Prostate gland (tissue), 2 donors: ENCODE measurements at places on chromosomes 2 and 18.

DNA sequence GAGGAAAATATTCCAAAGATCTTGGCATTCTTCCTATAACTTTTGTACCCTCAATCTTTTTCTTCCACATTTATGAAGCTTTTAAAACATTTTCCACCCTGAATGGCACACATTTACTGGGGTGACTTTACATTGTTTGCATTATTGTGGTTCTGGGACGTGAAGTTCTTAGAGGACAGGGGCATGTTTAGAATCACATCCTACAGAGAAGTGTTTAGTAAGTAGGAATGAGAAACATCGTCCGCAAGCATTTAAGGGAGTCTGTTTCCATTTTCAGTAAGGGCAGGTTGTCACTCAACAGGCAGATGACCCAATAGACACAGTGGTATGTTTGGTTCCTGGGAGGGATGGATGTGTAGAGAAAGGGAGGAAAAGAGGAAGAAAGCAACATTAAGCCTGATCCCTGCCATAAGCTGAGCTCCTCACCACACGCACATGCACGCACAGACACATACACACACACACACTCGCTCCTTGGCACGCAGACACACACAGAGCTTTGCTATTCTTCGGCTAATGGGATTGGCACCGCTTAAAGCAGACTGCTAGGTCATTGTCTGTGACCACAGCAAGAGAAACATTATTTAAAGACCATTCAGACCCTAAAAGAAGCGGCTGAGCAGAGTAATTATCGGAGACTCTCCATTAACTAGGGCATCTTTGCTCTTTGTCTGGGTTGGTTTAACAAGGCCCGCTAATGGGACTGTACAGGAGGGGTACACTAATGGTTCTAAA lies 14.2 kb upstream of the PLEKHM3 start:
- no peak for DNase-seq

GRCh38 chr2:72000110-72000509 lies 147.6 kb downstream of the CYP26B1 start:
- no peak for DNase-seq

GRCh38 chr18:55908901-55909366 lies 320.9 kb upstream of the TCF4 start:
- DNase-seq = no peak

DNA sequence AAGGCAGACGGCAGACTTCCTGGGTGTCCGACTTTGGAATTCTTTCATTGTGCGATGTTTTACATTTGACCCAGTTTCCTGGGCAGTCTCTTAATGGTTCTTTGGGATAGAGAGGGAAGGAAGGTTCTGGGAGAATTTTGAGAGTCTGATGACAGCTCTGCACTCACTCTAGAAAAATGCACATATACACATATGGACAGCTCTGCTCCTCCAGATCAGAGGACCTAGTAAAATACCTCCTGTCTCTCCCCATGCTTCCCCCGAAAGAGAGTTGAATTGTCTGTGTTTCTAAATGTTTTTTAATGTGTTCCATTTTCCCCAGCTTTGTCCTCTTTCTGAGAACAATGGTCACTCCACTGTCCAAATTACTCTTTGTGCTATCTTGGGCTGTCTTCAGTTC lies 102.0 kb upstream of the CXCR4 start:
- no peak for DNase-seq

DNA sequence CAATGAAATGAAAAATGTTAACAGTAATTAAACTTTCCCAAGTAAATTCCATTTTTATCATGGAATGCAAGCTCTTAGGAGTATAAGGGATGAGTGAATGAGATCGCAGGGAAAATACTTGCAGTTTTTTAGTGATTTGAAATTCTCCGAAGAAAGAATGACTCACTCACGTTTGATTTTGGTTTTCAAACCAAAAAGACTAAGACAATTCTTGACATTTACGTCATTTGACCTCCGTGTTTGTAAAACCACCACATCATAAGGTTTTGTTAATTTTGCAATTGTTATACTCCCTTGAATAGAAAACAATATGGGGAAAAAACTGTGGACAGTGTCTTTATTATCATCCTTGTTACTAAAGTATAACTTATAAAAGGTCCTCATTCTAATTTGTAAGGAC lies 29.4 kb downstream of the COL4A4 start:
- no peak for DNase-seq

GRCh38 chr2:234395891-234396420 lies 100.9 kb downstream of the ARL4C start:
- DNase-seq = no peak

DNA sequence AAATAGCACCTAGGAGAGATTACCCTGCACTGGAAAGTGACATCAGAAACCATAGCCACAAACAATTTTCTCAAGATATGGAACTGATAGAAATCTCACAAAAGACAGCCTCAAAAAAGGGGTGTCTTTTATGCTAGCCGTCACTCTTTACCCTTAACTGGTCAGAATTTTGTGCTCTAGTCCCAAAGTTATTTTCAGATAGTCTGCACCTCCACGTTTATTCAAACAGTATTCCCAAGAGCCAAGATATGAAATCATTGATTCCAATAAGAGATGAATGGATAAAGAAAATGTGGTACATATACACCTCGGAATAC lies 23.5 kb upstream of the PMAIP1 start:
- no peak for DNase-seq

DNA sequence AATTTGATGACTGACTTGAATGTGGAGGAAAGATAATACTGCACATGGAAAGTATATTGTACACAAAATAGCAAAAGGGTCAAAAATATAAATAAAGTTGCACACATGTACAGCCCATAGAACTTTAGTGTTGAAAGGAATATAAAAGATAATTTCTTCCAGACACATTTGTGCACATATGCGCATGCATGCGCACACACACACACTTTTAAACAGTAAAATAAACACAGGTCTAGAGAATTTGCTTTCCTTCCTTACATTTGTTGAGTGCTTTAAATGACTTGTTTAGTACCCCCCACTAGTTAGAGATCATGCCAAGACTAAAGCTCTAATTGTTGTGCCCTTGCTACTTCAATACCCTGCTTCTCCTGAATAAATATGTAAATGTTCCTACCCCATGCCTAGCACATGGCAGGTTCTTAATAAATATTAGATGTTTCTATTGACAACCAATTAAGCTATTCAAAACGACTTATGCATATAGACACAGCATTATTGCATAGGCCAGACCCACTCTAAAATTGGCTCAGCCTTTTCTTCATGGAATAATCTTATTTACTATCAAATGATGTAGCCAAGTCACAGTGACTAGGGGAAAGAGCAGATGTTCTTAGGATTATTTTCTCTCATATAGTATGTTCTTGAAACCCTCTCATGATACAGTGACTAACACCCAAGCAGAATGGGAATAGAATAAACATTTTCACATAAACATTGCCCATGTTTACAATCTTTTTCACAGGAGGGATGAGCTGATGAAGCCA lies 165.5 kb upstream of the ACVR2A start:
- DNase-seq = no peak

GRCh38 chr2:39849982-39850526 lies 71.0 kb upstream of the THUMPD2 start:
- no peak for DNase-seq

- no peak for DNase-seq
These were observed 27.5 kb downstream of the M1AP start for GRCh38 chr2:74620671-74621070.

- DNase-seq = no peak
These were observed 22.3 kb upstream of the EFHD1 start for GRCh38 chr2:232611061-232611460.

GRCh38 chr18:24930478-24930877 lies 421.5 kb downstream of the ZNF521 start:
- DNase-seq = no peak
